GM12891 (cell line): ENCODE measurements at places on chromosomes 2 and 18.

DNA sequence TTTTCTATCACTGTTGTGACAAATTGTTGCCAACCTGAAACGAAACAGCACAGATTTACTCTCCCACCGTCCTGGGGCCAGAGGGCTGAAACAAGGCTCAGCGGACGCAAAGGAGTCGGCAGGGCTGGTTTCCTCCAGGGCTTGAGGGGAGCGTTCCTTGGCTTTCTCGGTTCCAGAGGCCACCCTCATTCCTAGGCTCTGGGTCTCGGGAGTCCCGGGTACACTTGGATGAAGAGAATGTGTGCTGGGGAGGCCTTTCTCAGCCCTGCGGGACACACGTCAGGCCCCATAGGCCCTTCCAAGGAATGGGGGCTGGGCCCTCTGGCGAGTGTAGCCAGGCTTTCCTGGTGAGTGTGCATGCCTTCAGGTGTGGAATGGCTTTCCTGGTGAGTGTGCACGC, 287.3 kb upstream of the HS6ST1 start:
- DNase-seq: no peak

DNA sequence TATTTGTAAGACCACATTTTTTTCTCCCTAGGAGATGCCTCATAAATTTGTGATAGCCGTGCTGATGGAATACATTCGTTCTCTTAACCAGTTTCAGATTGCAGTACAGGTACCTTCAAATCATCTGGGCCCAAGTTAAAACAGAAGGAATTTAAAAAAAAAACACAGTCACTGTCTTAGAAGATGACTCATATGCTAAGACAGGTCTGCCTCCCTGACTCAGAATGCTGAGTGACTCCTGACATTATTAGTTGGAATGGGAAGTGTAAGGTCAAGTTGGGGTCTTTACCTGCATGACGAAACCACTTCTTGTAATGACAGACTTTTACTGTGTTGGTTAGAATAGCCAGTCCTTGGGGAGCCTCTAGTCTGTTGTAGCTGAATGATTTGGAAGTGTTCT, 26.3 kb downstream of the RMC1 start:
- no peak for DNase-seq

GRCh38 chr18:44856157-44856556, 175.5 kb downstream of the SETBP1 start:
- no peak for DNase-seq

- DNase-seq: no peak
Measured at GRCh38 chr2:171297956-171298355, 135.8 kb downstream of the METTL8 start.

- no peak for DNase-seq
Measured at GRCh38 chr2:188892636-188893035, 81.5 kb upstream of the COL3A1 start.
